ENCODE measurements at places on chromosomes 1 and 21.

DNA sequence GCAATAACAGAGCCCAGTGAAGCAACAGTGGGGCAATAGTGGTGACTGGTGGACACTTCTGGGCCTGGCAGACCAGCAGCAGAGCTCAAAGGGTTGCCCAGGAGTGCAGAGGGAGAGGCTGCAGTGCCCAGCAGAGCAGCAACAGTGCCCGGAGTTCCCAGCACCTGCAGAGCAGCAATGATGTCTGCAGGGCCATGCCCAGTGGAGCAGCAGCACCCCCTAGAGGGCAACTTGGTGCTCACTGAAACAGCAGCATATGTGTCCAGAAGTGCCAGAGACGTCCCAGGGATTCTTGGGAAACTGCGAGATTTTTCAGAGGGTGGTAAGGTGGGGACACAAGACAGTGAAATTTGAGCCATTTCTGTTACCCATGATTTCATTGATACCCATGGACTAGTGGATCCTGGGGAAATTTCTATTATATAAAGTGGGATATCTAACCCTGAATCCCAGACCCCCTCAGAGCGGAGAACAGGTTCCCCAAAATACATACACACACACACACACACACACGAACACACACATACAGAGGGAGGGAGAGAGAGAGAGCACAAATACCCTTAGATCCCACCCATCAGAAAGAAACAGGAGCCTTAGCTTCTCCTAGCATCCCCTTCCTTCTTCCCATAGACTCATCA, 156.9 kb upstream of the GJB5 start:
- DNase-seq, result peak; percentile 28

DNA sequence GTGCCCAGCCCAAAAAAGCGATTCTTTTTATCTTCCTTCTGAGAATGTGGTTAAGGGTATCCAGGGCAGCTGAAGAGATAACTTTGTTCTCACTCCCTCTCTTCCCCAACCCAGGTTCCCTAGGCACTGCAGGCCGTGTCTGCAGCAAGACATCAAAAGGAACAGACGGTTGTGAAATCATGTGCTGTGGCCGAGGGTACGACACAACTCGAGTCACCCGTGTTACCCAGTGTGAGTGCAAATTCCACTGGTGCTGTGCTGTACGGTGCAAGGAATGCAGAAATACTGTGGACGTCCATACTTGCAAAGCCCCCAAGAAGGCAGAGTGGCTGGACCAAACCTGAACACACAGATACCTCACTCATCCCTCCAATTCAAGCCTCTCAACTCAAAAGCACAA, 11.4 kb downstream of the WNT2B start:
- DNase-seq, result no peak

- DNase-seq, result no peak
Measured at GRCh38 chr21:42607525-42608102, 45.8 kb upstream of the PDE9A start.

- DNase-seq, result no peak
Measured at GRCh38 chr1:61083807-61084440, 1.6 kb downstream of the NFIA start.

- no peak for DNase-seq
Measured at GRCh38 chr1:109621379-109622136, 1.9 kb downstream of the AMPD2 start.

Data from inflammatory macrophage treated with lipopolysaccharide for 1 hour (primary cell).